MCF 10A (cell line): ENCODE measurements at places on chromosomes 2 and 18. TPM values are rescaled to one million over a fixed set of nuclear protein-coding genes. Genes with fewer than 3 reads are reported as not detected.

Gene C2orf76
- 9.7 and 9.8 TPM in 2 replicates for total RNA-seq

Gene NEU4
- total RNA-seq, result not detected in 2 replicates

Gene MRPS9
- 30.4 and 40.0 TPM in 2 replicates for total RNA-seq

Gene TRPM8
- total RNA-seq, result not detected in 2 replicates

Gene GULP1
- total RNA-seq, result 4.2 and 9.3 TPM in 2 replicates

DNA sequence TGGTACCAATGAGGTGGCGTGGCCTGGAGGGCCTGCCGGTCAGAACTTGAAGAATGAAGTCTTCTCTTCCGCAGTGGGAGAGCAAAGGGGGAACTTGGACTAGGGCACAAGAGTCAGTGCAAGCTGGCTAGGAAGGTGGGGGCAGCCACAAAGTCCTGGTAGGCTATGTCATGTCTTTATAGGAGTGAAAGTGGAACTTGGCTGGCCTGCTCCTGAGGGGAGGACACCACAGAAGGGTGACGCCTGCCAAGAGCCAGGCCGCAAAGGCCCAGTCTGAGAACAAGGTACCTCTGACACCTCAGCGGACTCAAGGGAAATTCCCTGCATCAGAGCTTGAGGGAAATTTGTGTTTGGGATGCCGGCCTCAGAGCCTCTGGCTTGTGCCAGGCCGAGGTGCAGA lies 32.2 kb upstream of the MAP3K20 start:
- no peak overlapping the region for H3K4me3 ChIP-seq
- H3K4me1 ChIP-seq, result peaks cover 9% of the 10 kb centered on the region
- no peak overlapping the region for H3K27ac ChIP-seq
- no peak for DNase-seq
- H3K36me3 ChIP-seq, result no peaks in the 10 kb centered on the region
- H3K27me3 ChIP-seq, result no peaks in the 10 kb centered on the region

- DNase-seq, result peak; percentile 65
- peaks cover 24% of the 10 kb centered on the region for H3K27me3 ChIP-seq
- peaks cover 4% of the 10 kb centered on the region for H3K4me1 ChIP-seq
- no peak overlapping the region for H3K4me3 ChIP-seq
- no peak overlapping the region for H3K27ac ChIP-seq
Observed at GRCh38 chr18:21191596-21192307, 50.3 kb upstream of the GREB1L start.

- no peak overlapping the region for H3K4me3 ChIP-seq
- no peak for DNase-seq
- H3K27ac ChIP-seq, result no peak overlapping the region
- no peaks in the 10 kb centered on the region for H3K36me3 ChIP-seq
- no peaks in the 10 kb centered on the region for H3K27me3 ChIP-seq
- peaks cover 12% of the 10 kb centered on the region for H3K4me1 ChIP-seq
Observed at GRCh38 chr18:67241299-67241698, 275.2 kb downstream of the DSEL start.

- H3K27ac ChIP-seq, result peak overlapping the region; percentile 30
- H3K4me1 ChIP-seq, result peaks cover 5% of the 10 kb centered on the region
Observed at GRCh38 chr18:2758309-2758708, 88.5 kb upstream of the EMILIN2 start.

DNA sequence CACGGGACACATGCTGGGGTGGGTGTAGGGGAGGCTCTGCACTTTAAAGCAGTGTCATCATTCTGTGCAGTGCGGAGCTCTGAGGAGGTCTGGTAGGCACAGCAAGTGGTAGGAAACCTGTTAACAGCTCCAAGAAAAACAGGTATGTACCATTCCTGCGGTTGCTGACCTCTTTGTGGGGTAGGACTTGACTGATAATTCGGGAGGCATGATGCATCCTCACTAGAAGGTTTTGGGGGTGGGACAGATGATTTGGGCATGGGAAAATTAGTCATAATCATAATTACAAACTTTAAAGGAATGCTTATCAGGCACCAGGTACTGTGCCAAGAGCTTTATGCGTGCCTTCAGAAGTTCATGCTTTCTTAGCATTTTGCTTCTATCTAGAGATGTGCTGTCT lies 9.7 kb downstream of the DOK1 start:
- H3K27ac ChIP-seq, result no peak overlapping the region
- DNase-seq, result peak; percentile 77
- no peaks in the 10 kb centered on the region for H3K27me3 ChIP-seq
- H3K4me3 ChIP-seq, result no peak overlapping the region
- peaks cover 63% of the 10 kb centered on the region for H3K4me1 ChIP-seq
- H3K36me3 ChIP-seq, result no peaks in the 10 kb centered on the region

GRCh38 chr2:26985807-26986206 lies 15.4 kb downstream of the MAPRE3 start:
- peaks cover 5% of the 10 kb centered on the region for H3K36me3 ChIP-seq
- H3K27ac ChIP-seq, result no peak overlapping the region
- no peaks in the 10 kb centered on the region for H3K27me3 ChIP-seq
- H3K4me3 ChIP-seq, result no peak overlapping the region
- no peak for DNase-seq
- H3K4me1 ChIP-seq, result peaks cover 19% of the 10 kb centered on the region
